ENCODE measurements at places on chromosomes 16 and 17.

DNA sequence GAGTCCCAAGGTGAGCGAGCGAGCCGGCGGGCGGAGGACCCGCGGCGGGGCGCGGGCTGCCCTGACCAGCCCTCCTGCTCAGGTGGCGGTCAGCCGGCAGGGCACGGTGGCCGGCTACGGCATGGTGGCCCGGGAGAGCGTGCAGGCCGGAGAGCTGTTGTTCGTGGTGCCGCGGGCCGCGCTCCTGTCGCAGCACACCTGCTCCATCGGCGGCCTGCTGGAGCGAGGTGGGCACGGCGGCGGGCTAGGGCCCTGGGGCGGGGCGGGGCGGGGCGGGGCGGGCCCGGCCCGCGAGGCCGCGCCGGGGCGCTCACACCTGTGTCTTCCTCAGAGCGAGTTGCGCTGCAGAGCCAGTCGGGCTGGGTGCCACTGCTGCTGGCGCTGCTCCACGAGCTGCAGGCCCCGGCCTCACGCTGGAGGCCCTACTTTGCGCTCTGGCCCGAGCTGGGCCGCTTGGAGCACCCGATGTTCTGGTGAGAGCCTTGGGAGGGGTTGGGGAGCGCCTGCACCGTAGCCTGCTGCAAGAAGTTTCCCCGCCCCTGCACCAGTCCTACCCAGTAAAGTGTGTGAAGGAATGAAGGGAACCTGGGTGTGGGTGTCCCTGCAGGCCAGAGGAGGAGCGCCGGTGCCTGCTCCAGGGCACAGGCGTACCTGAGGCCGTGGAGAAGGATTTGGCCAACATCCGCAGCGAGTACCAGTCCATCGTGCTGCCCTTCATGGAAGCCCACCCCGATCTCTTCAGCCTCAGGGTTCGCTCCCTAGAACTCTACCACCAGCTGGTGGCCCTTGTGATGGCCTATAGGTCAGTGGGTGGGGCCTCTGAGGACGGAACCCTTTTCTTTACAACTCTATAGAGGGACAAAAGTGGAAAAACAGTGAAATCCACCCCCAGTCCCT, 802 bp downstream of the SETD6 start:
- peak; percentile 37 for DNase-seq

DNA sequence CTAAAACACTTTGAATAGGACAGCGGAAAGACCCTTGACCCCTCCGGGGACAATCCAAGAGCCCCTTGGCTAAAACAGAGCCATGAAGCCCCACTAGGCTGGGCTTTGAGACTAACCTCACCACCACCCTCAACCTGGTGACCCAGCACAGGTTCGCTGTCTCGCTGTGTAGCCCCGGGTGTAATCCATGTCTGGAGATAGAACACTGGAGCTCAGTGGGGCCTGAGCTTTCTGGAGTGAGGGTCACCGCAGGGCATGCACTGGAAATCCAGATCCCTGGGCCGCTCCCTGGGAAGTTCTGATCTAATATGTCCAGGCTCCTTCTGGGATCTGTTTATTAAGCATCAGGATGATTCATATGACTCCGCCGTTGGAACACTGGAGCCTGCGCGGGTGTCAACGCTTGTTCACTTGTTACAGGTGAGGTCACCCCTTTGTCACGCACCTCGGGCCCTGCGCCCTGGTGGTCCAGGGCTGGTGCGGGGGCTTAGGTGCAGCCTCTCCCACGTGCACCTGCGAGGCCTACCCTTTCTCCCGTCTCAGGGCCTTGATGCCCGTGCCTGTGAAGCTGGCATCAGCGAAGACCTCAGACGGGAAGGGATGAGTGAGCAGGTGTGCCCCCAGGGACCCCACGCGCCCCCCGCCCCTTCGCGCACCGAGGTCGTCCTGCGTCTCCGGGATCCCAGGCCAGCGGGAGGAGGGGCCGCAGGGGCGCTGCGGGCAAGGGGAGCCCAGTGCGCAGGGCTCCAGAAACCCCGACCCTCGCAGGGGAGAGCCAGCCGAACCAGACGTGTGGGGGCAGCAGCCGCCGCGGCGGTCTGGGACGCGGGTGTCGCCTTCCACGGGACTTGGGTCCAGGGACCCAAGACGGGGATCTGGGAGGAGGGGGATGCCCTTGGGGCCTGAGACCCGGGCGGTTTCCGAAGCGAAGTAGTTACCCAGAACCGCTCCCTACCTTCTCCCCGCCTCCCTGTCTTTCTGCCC, 224.1 kb upstream of the FOXF1 start:
- DNase-seq: no peak

GRCh38 chr16:12798846-12799245, 4.8 kb downstream of the CPPED1 start:
- no peak for DNase-seq

DNA sequence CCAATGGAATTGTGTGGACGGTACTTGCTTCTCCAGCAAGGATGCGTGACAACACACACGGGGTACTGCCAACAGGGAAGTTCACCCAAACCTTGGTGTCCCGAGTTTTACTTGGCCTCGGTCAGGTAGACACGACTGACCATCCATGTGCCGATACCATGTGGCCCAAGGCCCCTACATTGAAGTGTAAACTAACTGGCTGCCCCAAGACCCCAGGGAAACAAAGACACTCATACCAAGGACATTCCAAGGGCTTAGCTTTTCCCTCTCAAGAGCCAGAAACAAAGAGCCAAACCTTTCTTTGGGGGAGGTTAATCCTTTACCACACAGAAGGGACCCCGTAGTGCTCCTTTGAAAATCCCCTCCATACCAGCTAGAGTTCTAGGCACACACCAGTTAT, 215.9 kb upstream of the TNRC6C start:
- DNase-seq: no peak

DNA sequence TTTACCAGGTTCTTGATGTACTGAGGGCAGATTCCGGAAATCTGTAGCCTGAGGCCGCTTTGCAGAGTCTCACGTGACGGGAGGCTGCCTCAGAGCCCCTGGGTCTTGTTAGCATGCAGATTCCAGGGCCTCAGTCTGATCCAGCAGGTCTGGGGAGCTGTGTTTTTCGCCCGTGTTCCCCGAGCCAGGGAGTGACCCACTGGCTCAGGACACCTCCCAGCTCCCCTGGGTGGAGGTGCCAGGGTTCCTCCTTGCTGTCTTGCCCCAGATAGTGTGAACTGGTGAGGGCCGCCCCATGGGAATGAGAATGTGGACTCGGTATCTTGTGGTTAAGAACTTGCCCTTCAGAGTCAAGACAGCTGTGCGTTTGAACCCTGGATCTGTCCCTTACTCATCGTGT, 98.6 kb downstream of the OR1D5 start:
- DNase-seq: no peak

DNA sequence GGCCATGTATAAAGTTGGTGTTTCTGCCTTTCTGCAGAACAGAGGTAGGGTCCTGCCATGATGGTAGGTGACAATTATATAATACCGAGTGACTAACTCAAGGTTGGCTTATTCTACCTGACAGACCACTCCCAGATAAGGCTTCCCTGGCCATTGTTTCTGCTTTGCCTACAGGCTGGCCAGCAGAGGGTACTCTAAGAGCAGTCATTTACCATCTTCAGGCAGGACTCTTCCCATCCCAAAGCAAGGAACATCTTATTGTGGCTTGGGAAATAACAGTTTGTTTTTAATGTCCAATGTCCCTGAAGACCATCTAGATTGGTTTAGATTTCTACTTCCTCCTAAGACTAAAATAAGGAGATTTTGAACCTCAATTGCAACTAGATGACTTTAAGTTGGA, 74.1 kb downstream of the SNX11 start:
- DNase-seq: no peak

DNA sequence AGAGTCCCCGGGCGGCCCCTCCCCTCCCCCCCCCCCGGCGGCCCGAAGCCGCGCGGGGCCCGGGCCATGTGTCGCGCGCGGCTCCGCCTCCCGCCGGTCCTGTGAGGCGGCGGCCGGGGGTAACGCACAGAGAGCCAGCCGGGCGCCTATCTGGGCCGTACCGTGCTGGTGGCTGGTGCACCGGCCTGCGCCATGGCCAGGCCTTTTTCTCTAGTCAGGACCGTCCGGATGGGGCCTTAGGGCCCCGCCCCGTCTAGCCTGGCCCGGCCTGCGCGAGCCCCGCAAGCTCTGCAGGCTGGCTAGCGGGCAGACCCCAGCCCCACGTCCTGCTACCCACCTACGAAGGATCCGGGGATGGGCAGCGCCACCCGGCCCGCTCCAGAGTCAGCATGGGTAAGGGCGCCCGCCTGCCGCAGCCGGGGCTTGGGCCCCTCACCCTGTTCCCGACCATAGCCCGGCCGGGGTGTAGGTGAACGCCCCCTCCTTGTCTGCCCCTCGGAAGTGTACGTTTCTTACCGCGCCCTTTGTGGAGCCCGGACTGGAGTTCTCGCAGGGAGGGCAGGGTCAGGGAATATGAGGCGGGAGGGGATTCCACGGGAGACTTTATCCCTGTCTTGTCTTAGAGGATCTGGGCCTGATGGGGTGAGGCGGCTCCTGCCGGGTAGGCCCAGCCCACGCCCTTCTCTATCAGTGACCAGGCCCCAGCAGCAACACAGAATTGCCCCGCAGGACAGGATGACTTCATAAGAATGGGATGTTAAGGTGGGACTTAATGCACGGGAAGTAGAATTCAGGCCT, at the start of gene CENPT:
Gene CENPT, minus strand, starts transcription at position 630 of the 798 bp plus-strand sequence. CDS start 13,834 bp downstream, outside the sequence.
- DNase-seq: peak; percentile 66

- DNase-seq: no peak
Measured at GRCh38 chr16:49767998-49768397, 87.9 kb downstream of the ZNF423 start.

GRCh38 chr17:83150369-83151055, 71.1 kb downstream of the METRNL start:
- DNase-seq: no peak

GRCh38 chr17:74012465-74012864, 191.0 kb upstream of the RPL38 start:
- no peak for DNase-seq

- DNase-seq: no peak
Measured at GRCh38 chr16:934178-934577, 36.6 kb downstream of the LMF1 start.

- DNase-seq: no peak
Measured at GRCh38 chr17:66677201-66677981, 157.5 kb upstream of the CACNG5 start.

- no peak for DNase-seq
Measured at GRCh38 chr16:89639385-89639784, 18.1 kb downstream of the CHMP1A start.

GRCh38 chr17:43118679-43119615, 6.2 kb downstream of the BRCA1 start:
- DNase-seq: no peak

DNA sequence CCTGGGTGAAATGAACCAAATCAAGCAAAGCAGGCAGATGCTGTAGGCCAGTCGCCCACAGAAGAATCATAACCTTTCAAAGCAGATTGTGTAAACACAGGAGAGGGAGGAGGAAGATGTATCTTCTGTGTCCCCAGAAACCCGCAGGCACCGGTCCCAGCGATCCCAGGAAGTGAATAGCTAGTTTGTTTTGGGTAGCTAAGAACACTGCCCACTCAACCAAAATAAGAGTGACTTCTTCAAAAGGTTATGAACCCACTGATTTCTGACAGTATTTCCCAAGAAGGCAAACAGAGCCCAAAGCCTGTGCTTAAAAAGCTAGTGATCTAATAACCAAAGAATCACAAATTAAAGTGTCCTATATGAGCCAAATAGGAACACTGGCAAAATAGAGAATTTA, 67.8 kb downstream of the GRIN2A start:
- DNase-seq: no peak

DNA sequence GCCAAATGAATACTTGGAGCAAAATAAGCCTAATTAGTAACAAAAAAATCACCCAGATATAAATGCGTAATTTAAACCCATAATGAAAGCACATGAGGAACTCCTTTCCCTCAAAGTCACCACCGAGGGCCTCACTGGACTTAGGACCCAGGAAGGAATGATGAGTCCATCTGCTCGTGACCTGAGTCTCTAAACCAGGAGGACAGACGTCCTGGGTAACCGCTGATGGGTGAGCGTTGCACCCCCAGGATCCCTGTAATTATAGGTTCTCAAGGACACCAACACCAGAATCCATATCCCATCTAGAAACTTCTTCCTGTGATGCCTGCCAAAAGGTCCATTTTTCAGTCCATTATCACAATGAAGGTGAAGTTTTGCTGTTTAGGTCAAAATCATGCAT, 121.4 kb downstream of the ZNF778 start:
- no peak for DNase-seq

GRCh38 chr17:14270508-14270907, 30.4 kb upstream of the HS3ST3B1 start:
- no peak for DNase-seq

DNA sequence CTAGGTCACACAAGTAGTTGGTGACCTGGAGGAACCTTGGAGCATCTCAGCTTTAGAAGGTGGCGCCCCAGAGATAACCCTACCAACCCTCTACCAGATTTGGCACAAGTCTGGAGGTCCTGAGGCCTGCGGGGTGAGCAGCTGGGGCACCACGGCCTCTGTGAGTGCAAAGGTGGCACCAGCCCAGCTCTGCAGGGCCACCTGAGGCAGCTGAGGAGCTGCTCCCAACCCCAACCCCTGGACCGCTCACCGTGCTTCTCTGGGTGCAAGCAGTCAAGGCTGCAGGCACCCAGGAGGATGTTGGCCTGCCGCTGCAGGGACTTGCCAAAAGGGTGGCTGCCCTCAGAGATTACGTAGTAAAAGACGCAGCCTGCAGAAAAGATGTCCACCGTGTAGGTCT, 28.4 kb upstream of the ICAM2 start:
- DNase-seq: no peak

- DNase-seq: no peak
Measured at GRCh38 chr16:11094075-11094856, 149.9 kb downstream of the CLEC16A start.

DNA sequence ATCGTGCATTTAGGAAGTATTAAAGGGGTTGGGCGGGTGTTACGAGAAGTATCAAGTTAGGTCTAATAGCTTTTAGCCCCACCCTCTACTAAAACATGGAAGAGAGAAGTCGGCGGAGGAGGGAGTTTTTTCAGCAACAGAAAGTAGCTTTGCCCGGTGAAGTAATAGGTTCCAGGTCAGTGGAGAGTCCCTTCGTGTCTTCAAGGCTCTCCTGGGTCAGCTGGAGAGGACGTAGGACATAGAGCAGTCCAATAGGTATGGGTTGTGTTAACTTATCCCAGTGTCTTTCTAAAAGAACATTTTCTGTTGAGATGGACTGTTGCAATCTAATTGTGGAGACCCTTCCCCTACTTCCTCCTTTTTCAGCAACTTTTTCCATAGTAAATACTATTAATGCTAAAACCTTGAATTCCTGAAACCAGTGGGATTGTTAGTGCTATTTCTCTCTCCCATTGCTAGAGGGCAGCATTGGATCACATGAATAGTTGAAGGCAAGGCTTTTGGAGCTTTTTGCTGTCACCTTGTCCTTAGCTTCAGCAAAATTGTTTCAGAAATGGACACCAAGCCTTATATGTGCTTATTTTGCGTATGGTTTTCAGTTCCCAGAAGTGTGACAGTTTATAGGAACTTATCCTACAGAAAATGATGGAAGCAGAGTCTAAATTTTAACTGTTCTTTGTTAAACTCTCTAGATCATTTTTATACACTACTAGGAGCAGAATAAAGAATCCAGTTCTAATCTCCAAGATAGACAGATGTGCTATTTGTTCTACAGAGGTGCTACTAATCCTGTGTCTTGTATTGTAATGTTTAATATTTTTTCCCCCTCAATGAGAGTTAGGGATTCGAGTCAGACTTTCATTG, 38.4 kb downstream of the UTP18 start:
- DNase-seq: peak; percentile 36
